ENCODE measurements at places on chromosomes 7 and 10.

GRCh38 chr7:34091321-34091917, 186.1 kb downstream of the BMPER start:
- no peak for DNase-seq

DNA sequence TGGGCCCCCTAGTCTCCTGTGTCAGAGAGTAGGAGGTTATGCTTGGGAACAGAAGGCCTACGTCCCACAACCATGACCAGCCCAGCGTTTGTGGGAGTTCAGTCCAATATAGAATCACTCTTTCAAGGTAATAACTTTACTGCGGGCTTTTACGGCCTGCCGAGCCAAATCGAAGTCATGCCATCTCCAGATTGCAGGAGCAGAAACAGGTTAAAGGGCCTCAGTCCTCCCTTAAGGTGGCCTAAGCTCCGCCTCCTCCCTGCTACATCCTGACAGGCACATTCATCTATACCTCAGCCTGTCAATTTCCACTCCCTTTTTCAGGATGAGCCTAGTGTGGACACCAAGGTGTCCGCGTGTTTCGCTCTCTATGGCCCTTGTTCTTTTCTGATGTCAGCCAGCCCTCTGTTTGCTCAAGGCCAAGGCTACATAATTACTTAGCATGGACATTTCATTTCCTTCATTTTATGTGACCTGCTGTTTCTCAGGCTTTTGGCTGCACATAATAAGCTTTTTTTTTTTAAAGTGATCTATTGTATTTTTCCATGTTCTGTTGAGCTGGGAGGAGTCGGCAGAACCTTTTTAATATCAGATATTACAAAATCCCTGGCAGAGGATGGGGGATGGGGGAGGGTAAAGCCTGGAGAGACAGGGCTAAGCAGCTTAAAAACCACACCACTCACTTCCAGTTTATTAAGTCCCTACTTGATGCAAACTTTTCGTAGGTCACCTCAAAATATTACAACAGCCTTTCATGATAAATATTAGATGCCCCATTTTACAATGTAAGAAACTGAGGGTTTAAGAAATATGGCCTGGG, 84.6 kb downstream of the CACNB2 start:
- DNase-seq: no peak

DNA sequence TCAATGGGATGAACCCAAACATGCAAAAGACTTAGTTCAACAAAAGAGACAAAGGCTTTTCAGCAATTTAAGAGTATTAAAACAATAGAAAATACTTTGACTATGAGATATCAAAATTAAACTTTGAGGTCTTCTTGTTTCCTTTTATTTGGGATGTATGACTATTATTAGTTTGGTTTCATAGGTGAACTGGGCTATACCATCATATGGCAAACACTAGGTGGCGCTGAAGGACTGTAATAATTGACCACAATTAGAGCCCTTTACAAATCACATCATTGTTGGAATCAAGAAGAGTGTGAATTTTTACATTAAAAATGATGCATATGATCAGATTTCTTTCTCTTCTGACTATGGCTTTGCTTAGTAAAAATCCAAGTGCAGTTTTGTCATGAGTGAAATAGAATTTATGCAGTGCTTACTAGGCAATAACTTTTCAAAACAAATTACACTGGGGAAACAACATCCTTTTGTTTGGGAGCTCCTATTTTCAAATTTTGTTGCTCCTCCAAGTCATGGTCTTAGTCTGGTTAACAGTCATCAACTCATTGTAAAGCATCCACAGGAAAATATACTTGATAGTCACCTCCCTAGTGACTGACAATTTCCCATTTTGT, 14.7 kb upstream of the NXPH1 start:
- no peak for DNase-seq

DNA sequence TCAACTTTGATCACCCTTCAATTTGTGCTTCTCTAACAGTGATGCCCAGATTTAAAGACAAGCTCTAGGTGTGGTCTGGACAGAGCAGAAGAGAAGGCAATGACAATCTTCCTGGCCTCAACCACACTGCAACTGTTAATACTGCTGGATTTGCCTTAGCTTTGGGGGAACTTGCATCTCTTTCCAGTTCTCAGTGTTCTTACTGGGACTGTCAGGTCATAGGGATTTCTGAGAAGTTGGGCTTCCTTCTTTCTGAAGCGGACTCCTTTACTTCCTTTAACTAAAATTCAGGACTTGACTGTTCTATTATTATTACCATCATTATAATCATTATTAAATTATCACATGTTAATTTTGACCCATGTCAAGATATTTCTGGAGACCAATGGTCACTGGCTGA, 80.8 kb downstream of the OSBPL3 start:
- DNase-seq: no peak

GRCh38 chr10:11098666-11099065, 81.0 kb downstream of the CELF2 start:
- no peak for DNase-seq

DNA sequence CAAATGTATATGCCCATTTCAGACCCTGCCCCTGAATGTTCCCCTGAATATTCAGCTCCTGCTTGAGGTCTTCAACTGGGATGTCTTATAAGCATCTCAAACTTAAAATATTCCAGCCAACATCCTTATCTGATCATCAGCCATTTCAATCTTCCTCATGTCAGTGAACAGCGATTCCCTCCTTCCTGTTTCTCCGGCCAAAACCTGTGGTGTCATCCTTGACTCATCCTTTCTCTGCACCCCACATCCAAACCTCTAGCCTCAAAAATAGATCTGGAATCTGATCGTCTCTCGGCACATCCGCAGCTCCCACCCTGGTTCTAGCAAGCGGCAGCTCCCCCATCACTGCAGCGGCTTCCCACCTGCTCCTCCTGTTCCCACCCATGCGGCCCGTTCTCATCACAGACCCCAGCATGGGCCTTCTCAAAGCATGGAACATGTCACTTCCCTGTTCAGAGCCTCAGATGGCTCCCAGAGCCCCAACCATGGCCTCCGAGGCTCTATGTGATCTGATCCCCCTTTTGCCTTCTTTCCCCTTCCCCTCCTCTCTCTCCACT, 165.7 kb downstream of the HECW1 start:
- no peak for DNase-seq

DNA sequence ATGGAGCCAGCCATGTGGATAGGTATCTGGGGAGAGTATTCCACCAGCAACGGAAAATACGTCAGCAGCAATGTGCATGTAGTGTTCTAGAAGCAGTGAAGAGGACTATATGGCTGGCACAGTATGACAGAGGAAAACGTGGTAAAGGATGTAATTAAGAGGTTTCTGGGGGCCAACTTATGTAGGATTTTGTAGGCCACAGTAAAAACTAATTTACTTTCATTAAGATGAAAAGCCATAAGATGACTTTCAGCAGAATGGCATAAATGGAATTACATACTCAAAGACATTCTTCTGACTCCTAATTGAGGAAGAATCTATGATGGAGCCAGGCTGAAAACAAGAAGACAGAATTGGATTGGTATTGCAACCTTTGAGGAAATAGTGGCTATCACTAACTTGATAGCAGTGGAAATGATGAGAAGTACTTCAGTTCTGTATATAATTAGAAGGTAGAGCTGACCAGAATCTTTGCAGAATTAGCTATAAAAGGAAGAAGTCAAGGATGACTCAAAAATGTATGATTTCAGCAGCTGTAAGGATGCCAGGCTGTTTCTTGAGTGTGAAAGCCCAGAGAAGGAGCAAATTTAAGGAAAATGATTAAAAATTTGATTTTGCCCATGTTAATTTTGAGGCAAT, 156.7 kb downstream of the MBL2 start:
- no peak for DNase-seq

DNA sequence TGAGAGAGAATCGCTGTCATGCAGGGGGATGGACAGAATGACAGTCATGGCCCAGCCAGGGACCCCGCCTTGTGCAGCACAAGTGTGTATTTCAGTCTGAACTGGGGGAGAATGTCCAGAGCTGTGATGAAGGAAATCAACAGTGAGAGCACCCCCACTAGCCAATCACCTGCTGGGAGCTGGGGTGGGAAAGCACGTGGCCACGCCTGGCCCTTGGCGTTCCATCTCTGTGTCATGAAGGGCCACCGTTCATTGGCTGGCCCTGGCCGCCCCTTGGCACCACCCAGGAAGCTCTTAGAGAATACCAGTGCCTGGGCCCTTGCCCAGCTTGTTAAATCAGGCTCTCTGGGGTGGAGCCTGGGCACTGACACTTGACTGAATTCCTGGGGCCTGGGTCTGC, 22.8 kb downstream of the GRID1 start:
- no peak for DNase-seq

GRCh38 chr10:54477738-54478137, 323.3 kb downstream of the PCDH15 start:
- no peak for DNase-seq

DNA sequence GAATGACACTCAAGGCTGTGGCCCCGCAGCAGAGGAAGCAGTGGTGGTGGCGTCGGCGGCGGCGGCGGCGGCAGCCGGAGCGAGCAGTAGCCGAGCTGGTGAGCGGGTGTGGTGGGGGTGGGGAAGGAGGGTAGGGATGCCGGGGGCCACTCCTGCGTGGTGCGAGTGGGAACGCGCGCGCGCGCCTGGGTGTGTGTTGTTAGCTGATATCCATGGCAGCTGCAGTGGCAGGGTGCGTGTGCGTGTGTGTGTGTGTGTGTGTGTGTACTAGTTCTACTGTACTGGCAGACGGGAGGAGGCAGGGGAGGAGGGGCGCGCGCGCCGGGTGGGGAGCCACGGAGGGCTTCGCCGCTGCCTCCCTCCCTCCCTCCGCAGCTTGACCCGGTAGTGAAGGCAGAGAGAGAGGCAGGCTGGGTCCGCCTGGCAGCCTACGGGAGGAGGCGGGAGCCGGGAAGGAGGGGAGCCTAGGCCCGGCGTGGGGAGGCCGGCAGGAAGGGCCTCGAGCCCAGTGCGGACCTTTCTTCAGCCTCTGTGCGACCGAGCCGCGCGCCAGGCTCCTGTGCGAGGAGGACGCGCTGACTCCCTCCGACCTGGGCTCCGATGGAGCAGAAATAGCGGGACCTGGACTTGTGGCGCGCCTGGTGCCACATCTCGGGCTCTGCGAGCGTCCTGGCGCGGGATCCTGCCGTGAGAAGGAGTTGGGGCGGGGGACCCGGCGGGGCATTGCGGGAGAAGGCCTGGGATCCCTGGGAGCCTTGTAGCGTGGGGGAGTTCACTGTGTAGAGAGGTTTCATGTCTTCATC, at the start of gene MAGI2:
TSS of gene MAGI2 (minus strand) at position 110 of the 803 bp plus-strand sequence. CDS start 347 bp downstream, outside the sequence.
- DNase-seq: no peak

DNA sequence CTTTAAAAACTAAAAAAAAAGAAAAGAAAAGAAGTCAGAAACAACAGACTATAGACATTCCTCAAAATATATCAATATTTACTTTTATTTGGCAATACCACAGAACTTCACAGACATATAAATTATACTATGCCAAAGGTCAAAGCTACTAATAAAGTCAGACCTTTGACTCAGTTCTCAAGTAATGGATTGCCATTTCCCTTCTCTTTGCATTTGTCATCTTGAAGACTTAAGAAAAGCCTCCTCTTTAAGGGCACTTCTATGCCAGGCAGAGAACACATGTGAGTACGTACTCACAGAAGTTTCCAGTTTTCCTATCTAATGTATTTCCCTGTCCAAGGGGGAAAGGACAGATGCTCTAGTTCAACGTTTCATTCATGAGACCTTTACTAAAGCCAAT, 37.6 kb downstream of the TNPO3 start:
- DNase-seq: no peak

DNA sequence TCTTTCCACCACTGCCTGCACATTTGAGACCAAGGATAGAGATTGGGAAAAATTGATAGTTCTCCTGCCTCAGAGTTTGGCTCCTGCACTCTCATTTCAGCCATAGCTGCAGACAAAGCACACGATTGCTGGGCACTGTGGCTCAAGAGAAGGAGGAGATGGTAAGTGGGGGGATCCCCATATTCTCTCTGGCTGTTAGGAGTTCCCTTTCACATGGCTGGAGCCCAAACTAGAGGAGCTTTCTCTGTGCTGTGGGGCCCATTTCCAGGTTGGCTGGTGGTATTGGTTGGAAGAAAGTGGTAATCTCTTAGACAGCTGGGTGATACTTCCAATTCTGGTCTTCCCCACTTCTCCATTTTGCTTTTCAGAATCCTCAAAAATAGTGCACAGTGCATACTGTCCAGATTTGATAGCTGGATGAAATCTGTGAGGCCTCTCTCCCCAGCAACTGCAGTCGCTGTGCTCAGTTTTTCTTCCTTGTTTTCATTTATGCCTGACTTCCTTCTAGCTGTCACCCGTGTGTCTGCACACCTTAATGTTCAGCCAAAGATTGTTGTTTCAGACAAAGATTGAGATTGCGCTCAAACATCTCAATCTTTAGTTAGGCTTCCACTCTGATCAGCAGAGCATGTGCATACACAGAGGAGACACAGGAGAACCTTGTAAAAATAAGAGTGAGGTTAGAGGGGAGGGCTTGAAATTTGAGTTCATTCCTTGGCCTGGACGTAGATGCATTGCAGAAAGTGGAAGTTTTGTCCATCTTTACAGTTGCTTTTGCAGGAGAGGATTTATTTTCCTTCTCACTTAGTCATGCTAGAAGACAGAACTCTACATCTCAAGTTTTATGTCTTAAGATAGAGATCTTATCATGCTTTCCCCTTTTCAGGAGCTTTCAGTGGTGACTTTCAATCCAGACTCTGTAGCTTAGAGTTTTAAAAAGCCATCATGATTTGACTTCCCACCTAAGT, 28.6 kb downstream of the RABGEF1 start:
- DNase-seq: no peak

DNA sequence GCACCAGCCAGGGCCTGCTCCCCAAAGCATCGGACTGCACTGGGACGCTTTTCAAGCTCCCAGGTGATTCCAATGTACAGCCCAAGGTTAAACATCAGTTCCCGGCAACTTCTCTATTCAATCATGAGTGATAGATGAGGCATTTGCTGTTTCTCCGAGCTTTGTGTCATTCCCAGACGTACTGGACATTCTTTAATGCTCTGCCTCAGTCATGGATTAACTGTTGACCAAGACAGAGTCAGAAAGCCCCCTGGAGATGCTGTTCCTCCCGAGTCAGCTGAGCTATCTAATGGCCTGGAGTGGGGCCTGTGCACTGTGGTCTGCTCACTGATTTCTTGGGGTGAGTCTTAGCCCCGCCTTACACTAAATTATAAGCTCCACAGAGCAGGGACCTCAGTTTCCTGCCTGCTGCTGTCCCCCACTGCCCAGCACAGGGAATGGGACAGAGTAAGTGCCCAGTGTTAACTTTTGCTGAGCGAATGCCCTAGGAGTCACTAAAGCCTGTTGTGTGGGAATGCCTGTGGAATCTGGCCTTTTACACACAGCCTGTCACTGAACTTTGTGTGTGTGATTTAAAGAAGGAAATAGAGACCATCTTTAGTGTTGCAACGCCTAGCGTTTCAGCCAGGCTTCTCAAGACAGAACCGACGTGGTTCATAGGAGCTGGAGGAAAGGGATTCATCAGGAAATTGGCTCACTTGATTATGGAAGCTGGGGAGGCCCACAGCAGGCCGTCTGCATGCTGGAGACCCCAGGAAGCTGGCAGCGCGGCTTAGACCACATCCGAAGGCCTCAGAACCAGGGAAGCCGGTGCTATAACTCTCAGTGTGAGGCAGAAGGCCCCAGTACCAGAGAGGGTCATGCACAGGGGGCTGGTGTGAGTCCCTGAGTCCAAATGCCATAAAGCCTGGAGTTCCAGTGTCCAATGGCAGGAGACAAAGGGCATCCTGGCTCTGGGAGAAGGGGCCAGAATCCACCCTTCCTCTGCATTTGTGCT, 29.3 kb upstream of the RNF32 start:
- no peak for DNase-seq
